ENCODE measurements at places on chromosomes 12 and 14.

- DNase-seq, result no peak
Measured at GRCh38 chr14:93884950-93885349, 42.2 kb upstream of the FAM181A start.

DNA sequence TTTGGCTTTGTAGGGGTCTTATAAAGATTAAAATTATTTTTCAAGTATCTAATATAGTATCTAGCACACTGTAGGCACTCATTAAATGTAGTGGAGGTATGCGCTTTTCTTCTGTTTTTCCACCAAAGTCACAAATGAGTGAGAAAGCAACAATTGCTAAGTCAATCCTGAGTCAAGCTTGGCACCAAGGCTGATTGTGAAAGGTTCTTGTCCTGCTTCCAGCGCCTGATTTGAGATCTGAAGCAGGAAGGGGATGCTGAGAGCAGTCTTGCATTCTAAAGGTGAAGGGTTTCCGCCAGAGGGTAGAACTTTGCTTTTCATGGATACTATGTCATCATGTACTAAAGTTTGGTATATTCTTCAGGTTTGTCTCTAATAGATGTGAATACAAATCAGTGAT lies 64.9 kb upstream of the DAAM1 start:
- DNase-seq, result no peak

DNA sequence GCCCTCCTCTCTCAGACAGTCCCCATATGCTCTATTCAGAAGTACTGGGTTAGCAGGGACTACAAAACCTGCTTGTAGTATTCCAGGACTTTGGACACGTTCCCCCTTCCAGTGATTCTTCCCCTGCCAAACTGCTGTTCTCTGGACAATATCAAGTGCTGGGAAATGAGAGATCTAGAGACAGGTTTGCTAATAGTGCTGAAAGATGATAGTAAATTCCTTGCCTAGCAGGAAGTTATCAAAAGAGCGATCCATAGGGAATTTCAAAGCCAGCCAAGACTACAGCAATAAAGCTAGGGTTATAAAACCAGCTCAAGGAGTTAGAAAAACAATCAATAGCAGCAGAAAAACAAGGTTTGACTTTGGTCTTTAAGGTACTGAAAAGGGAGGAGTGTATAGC lies 15.2 kb downstream of the SLC7A8 start:
- DNase-seq, result no peak

GRCh38 chr14:95440951-95441350 lies 75.5 kb downstream of the SYNE3 start:
- DNase-seq, result no peak

GRCh38 chr12:56661979-56662638 lies 16.3 kb upstream of the ATP5F1B start:
- DNase-seq, result no peak

DNA sequence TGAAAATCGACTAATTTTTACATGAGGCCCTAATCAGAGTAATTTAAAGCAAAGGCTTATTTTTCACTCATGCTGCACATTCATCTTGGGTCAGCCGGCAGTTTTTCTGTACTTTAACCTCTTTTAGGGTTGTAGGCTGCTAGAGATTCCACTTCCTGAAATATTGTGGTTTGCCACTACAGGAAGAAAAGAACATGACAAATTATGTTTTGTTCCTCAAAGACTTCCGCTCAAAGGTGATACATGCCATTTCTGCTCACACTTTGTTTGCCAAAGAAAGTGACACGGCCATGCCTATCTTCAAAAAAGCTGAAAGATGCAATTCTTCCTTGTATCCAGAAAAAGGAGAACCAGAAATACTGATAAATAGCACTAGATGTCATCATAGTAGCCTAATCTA lies 183.4 kb upstream of the PPFIA2 start:
- no peak for DNase-seq

DNA sequence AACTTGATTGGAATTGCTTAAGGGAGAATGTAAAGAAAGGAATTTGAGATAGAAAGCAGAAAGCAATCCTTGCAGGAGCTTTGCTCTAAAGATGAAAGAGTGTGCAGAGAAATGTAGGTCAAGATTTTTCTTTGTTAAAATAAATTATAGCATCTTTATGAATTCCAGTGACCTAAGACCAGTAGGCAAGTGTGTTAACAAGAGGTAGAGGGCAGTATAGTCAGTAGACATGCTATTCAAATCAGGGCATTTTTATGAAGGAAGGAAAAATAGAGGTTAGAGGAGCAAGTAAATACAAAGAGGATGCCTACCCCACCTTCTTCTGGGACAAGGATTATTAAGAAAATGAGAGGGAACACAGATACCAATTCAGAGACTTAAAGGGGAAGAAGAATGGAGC lies 148.5 kb downstream of the PLCZ1 start:
- DNase-seq, result no peak

GRCh38 chr12:124241776-124242528 lies 52.9 kb upstream of the RFLNA start:
- no peak for DNase-seq

DNA sequence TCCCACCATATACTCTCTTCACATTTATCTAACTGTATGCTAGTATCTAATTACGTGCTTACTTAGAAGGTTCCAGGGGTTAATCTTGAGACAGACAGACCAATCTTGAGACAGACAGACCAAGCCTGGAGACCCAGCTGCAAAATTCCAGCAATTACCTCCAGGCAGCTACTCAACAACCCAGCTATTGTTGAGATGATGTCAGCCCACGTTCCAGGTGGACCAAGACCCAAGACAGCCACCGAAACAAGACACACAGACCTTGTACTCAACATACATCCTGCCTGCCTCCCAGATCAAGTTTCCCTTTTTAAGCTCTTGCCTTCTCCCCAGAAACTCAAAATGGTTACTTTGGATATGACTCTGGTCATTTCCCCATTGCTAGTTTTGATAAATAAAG lies 64.9 kb upstream of the VASH1 start:
- no peak for DNase-seq

- no peak for DNase-seq
Measured at GRCh38 chr12:104358353-104359003, 54.9 kb downstream of the EID3 start.

GRCh38 chr12:104724992-104725585 lies 233.0 kb downstream of the SLC41A2 start:
- no peak for DNase-seq

GRCh38 chr12:96223411-96224218 lies 29.4 kb downstream of the ELK3 start:
- DNase-seq, result no peak

GRCh38 chr12:126509572-126509971 lies 1444.3 kb downstream of the AACS start:
- DNase-seq, result no peak

DNA sequence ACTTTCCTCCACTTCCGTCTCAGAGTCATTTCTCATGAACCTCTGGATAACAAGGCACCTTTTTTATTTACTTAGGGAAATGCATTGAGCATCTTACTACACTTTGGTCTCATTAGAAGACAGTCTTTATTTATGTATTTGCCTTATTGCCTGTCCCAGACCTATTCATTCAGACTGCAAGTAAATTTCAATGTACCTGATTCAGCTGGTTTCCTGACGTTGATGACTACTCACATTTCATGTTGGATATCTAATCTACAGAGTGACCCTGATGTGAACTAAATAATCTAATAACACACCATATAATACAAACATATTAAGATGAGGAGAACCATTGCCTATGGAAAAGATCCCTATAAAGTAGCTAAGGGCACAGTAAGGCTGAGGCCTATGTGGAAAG lies 267.7 kb downstream of the SLC6A15 start:
- DNase-seq, result no peak

DNA sequence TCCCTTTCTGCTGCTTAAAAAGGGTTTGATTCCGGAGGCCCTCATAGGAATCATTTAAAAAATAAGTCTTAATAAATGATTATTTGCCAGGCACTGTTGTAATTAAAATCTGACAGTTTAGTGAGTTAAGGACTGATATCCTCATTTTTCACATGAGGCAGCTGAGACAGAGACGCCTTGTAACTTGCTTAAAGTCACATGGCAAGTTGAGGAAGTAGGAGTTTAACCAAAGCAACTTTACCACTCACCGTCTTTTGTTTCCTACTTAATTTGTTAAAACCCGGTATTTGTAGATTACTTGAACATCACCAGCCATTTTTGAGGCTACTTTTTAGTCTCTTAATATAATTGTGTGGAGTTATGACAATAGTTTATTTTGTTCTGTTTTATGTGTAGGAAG lies 2.4 kb downstream of the TIGAR start:
- DNase-seq, result no peak

DNA sequence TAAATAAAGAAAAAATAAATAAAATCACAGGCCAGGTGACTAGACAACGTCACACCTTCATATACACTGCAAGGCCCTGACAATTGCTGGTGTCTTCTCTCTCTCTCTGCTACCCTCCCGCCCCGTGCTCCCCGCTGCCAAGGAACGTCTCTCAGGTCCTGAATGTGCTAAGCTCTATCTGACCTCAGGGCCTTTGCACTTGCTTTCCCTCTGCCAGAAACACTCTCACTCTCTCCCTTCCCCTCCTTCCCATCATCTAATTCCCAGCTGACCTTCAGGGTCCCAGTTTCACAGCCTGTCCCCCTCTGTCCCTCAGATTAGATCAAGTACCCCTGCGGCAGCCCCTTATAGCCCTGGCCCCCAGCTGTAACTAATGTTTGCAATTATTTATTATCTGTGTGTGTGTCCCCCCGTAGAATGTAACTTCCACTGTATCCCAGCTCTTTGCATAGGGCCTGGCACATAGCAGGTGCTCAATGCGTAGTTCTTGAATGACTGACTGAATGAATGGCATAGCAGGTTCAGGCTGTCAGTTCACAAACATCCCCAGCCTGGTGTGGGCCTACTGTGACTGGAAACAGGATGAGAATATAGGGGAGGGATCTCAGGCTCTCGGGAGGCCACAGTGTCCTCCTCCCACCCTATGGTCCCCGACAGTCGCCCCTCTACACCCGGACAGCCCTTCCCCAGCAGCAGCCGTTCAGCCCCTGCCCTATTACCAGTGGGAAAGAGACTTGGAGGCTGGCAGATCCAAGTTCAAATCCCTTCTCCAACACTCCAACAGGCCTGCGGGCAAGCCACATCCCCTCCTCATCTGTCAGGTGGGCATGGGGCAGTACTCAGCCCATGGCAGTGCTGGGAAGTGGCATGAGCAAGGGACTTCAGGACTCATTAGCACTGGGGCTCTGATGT lies 6.6 kb downstream of the BEGAIN start:
- no peak for DNase-seq

Data from SK-N-MC (cell line).